Urinary bladder (tissue), 4 donors: ENCODE measurements at places on chromosomes 2 and 18. TPM values are rescaled to one million over a fixed set of nuclear protein-coding genes. Genes with fewer than 3 reads are reported as not detected.

The CKAP2L gene
- 0.24 TPM for polyA plus RNA-seq

DNA sequence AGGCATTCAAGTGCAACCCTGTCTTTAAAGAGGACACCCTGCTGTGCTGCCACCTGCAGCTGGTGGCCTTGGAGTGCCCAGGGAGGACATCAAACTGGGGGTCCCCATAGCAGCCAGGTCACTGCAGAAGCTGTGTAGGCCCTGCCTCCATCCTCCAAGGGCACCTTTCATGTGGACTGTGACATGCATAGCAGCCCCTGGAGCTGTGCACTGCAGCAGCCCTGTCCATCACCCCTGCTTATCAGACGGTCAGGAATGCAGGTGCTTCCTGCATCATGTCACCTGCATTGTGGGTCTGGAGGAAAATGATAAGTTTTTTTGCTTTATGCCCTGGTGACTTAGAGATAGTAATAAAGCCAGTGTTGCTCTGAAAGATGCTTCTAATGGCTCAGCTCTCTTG lies 155.7 kb downstream of the DYSF start:
- no peak for DNase-seq

- no peak for DNase-seq
Measured at GRCh38 chr2:12183032-12183645, 436.7 kb downstream of the LPIN1 start.

The TMEM17 gene
- 1.6 TPM for polyA plus RNA-seq

The FHL2 gene
- polyA plus RNA-seq: 95.1 TPM

The RNU2-63P gene
- not detected for polyA plus RNA-seq

GRCh38 chr2:238339814-238340213 lies 19.5 kb downstream of the TRAF3IP1 start:
- no peak for DNase-seq

DNA sequence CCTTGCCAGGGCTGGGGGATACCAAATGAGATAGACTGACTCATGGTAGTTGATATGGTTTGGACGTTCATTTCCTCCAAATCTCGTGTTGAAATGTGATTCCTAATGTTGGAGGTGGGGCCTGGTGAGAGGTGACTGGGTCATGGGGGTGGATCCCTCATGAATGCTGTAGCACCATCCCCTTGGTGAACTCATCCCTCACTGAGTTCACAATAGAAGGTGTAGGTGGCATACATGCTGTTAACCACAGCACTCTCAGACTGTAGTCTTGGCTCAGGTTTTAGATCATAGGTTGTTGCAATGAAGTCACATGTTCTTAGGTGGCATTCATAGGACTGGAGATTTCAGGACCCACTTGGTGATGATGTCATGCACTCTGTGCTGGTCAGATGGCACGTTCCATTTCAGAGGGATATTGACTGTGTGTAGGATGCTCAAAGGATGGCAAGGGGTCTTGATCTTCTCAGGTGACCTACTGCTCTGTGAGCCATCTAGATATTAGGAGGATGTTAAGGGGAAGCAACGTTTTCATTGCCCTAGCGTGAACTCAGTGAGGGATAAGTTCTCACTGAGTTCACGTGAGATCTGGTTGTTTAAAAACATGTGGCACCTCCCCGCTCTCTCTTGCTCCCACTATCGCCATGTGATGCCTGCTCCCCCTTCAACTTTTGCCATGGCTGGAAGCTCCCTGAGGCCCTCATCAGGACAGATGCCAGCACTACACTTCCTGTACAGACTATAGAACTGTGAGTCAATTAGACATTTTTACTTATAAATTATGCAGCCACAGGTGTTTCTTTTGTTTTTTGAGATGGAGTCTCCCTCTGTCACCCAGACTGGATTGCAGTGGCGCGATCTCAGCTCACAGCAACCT lies 73.8 kb upstream of the ACAA2 start:
- no peak for DNase-seq

The GLI2 gene
- polyA plus RNA-seq: 5.9 TPM
